Esophagus squamous epithelium (tissue), 5 donors: ENCODE measurements at places on chromosomes 5 and 9.

DNA sequence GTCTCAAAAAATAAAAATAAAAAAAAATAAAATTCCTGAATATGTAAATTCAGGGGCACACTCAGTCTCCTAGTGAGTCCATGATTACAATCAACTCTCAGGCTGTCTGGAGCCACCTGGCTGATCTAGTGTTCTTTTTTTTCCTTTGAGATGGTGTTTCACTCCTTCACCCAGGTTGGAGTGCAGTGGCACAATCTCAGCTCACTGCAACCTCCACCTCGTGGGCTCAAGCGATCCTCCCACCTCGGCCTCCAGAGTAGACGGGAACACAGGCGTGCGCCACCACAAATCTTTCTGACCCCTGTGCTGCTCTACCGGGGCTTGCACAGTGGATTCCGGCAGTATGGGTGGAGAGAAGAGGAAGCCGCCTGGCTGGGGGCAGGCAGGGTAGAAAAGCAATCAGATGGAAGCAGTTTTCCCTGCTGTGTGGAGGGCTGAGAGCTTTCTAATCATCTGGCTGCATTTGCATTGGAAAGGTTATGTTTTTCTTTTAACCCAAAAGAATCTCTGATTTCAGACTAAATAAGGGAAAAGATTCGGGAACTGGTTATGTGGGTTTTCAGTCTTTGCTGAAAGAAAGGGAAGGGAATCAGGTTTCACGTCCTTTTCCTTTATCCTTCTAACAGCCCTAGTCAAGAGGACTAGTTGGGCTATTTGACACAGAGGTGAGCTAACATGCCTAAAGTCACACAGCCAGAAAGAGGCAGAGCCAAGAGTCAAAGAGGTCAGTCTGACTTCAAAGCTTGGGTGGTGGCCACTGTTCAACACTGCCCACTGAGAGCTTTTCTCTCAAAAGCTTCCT, 26.3 kb upstream of the CORO2A start:
- DNase-seq = no peak

GRCh38 chr9:129220771-129221170, 42.7 kb upstream of the IER5L start:
- no peak for DNase-seq

DNA sequence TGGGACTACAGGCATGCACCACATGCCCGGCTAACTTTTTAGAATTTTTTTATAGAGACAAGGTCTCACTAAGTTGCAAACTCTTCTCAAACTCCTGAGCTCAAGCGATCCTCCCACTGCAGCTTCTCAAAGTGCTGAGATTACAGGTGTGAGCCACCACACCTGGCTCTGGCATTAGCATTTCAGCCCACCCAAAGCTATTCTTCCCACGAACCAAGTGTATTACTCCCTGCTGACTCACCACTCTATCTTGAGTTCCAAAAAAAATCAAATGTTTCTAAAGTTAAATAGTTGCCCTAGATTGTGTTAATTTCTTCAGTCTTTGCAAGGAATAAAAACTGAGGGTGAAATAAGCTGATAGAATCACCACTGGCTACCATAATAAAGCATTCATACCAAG, 205.5 kb downstream of the ARRDC3 start:
- DNase-seq = no peak

- no peak for DNase-seq
These were observed 117.2 kb downstream of the MEF2C start for GRCh38 chr5:88765798-88766197.

- DNase-seq = no peak
These were observed at the start of gene TEK for GRCh38 chr9:27108981-27109541. TEK (plus strand) TSS chr9:27109225; CDS start chr9:27109591, 366 bp downstream.

- DNase-seq = no peak
These were observed 181.6 kb downstream of the PALM2AKAP2 start for GRCh38 chr9:109961626-109962025.

- DNase-seq = no peak
These were observed 112.4 kb downstream of the CETN3 start for GRCh38 chr5:90297045-90297764.

DNA sequence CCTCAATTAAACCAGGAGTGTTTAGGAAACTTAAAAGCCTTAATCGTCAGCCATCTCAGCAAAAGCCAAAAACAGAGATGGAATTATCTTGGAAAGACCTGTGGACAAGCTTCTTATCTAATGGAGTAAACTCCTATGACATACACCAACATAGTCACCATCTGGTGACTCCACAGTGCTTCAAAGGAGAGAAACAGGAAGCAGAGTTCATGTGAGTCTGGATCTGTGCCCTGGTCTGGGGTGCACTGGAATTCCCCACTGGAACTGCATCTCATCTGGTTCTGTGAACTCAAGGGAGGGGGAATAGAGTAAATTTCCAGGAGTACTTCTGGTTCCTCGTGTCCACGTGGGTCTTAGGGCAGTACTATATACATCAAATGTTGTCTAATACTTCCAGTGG, 36.3 kb upstream of the KCNN2 start:
- DNase-seq = no peak

DNA sequence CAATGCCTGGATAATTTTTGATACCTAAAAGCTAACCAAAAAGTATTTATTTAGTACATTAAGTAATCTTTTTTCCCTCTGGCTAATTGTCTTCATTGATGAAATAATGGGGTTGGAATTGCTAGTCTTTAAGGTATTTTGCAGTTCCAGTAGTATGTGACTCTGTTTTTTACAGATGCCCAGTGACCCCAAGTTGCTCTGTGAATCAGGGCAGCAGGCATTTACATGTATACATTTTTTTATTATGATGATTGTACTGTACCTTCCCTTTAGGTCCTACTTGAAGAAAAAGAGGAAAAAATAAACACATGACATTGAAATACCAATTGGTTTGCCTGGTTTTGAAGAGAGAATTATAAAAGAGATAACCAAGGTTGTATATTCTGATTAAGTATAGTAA, 385.5 kb downstream of the ADGRV1 start:
- DNase-seq = no peak

- no peak for DNase-seq
These were observed 158.0 kb upstream of the LHFPL2 start for GRCh38 chr5:78806544-78806943.

DNA sequence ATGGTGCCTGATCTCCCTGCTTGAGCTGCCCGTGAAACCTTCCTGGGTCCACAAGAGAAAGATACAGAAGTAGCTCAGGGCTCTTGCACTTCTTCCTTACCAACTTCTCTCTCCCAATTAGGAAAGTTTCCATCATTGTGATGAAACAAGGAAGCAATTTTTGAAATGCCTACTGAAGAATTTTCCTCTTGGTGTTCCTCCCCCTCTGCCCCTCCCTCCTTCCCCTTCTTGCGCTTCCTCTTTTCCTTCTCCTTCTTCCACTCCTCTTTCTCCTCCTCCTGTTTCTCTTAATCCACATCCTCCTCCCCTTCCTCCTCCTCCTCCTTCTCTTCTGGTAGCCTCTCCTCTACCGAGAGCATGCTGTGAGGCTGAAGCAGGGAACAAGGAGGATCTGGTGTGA, 36.3 kb upstream of the OTULINL start:
- no peak for DNase-seq

DNA sequence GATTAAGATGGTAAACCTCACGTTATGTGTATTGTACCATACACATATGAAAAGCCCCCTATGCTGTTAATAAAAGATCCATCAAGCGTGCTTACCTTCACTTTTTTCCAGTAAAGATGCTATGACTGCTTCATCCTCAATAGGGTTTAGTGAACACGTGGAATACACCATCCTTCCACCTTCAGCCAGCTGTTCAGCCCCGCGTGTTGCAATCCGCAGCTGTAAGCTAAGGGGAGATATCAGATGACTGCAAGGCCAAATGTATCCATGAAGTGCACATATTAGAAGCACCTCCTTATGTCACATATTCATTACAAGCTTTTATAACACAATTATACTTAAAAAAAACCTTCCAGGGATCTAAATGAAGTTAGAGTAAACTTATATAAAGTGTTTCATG, 16.2 kb downstream of the NSUN2 start:
- no peak for DNase-seq

- no peak for DNase-seq
These were observed 390.5 kb downstream of the ZNF608 start for GRCh38 chr5:124355928-124356327.

- DNase-seq = no peak
These were observed 15.7 kb downstream of the RGS3 start for GRCh38 chr9:113479174-113479621.

DNA sequence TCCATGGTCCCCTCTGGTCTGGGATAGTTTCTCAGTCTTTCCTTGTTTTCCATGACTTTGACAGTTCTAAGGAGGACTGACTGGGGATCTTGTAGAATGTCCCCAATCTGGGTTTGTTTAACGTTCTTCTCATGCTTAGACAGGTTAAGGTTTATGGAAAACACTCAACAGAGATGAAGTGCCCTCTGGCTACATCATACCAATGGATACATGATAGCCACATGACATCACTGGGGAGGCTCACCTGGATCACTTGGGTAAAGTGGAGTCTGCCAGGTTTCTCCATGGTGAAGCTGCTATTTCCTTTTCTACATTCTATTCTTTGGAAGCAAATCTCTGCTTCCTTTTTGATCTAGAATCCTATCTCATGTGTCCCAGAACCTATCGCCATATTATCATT, 23.8 kb upstream of the ALDH1B1 start:
- no peak for DNase-seq
